ENCODE measurements at places on chromosomes 1 and 21.
A peak's percentile ranks its signal among the peaks of the same experiment; 100 is the strongest.

DNA sequence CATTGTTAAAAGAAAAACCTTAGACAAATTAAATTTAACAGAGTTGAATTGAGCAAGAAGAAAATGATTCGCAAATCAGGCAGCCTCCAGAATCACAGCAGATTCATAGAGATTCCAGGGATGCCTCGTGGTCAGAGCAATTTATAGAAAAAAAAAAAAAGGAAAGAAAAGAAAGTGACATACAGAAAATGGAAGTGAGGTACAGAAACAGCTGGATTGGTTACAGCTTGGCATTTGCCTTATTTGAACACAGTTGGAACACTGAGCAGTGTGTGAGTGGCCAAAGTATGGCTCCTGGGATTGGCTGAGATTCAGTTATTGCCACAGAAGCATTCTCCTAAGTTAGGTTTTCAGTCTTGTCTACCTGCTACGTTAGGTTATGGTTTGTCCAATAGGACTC is 9.1 kb upstream of the C21orf91 start:
- no peak for DNase-seq

DNA sequence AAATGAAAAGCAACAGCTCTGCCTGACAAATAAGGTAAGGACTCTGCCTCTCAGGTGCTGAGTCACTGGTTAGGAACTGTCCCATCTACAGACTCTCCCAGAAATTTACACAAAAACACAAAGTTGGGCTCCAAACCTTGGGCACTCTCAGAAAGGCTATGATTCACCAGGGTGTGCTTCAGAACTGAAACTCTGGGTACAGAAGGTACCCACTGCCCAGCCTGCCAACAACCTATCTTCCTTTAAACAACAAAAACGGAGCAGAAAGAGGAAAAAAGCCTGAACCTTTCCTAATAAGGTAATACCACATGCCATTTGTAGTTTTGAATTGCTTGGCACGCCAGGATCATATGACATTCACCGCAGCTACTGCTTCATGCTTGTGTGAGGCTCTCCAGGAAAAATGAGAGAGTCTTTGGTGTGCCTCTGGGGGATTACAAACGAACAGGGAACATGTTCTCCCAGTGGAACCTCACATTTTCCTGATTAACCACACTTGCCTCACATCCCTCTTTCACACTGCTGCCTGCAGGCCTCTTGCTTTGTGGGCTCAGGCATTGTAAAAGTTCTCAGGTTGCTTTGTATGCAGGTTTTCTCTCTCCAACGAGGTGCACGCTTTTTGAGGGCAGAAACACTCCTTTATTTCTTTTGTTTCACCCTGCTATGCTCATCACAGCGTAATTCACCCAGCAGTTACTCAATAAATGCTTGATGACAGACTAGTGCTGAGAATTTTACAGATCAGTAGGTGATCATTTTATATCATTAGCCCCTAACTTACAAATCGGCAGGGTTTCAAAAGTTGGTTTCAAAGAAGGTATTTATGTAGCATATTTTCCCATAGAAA is 65.1 kb downstream of the GADD45A start:
- no peak for DNase-seq

DNA sequence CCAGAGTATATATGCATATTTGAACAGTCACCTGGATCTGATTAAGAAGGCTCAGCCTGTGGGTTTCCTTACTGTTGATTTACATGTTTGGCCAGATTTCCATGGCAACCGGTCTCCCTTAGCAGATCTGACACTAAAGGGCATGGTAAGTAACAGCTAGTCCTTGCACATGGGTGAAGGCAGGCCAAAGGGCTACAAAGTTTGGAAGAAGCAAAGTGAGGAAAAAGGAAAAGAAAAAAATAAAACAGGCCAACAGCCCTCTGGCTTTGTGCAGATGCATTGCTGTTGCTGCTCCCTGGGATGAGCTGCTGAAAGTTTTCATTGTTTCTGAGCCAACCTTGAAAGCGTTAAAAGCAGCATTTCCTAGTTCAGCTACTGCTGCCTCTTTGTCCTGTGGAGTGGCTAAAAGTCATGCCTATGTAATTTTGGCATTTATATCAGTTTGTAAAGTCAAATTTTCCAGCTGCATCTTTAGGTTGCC is 176.5 kb upstream of the HOOK1 start:
- DNase-seq, result no peak

DNA sequence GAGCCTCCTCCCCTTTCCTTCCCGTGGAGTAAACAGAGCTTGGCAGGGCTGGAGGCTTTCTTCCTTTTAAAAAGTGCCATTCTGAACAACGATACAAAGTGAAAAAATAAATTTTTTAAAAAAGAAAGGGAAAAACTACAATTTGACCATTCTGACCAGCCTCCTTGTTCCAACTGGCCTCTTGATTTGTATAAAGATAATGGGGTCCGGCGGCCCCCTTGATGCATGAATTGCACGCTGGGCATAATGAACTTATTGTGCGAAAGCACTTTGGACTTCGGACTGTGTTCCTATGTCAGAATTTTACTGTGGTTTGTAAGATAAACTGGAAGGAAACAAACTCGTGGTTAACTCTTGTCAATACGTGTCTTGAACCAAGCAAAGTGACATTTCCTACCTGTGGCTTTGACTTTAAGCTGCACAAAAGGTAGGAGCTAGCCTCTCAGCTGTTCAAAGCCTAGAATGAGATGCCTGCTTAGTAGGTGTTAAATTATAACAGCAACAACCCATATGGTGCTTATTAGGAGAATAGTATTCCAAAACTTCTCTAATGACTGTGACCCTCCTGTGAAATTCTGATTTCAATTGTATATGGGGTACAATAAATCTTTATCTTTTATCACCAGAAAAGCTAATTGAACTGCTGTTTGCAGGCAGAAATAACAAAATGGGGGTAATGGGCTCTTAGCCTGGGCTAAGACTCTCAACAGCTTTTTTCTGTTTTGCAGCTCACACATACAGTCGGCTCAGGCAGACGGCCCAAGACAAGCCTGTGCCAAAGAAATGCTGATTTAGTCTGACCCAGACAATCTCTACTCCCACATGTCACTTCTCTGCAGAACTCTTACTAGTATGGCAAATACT is 9.3 kb downstream of the IRF2BP2 start:
- no peak for DNase-seq

GRCh38 chr1:31581821-31582810 is 5.8 kb downstream of the TINAGL1 start:
- DNase-seq, result no peak

- no peak for DNase-seq
These were observed 114.0 kb downstream of the GREM2 start for GRCh38 chr1:240497908-240498307.

GRCh38 chr1:74222701-74223100 is 12.5 kb upstream of the TNNI3K start:
- no peak for DNase-seq

DNA sequence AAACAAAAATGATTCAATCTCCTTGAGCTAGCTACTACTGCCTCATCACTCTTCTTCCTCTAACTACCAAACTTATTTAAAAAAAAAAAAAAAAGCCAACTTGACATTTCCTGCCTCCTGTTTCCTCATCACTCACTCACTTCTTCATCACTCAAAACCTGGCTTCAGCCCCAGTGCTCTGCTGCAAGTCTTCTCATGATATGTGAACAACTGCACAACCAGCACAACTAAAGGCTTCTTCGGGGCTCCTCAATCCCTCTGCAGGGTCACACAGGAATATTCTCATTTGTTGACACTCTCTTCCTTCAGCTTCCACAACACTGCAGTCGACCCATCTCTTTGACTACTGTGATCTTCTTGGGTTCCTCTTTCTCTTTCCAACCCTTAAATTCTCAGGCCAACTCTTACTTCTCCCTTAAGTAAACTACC is 7.6 kb downstream of the MTF1 start:
- DNase-seq, result no peak

DNA sequence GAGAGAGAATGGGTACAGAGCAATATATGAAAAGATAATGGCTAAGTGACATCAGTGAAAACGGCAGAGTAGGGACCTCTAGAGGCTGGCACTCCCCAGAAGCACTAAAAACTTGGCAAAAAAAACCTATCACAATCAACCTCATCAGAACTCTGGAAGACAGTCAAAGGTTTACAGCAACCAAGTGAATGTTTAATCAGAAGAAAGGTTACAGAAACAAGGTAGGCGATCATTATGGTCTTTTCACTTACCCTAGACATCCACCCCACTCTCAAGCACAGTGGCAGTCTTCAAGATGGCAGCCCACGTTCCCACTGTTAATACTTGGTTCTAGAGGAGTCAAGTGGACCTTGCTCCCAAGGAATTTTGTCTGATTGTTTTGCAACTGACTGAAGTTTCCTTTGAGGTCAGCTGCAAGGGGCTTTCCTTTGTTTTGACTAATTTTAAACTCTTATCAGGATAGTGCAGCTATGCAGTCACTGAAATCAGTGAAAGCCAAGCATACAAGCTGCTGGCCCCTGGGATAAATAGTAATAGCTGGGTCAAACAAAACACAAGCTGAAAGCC is 7.2 kb downstream of the KIFAP3 start:
- DNase-seq, result no peak

- DNase-seq, result no peak
These were observed 708 bp upstream of the ZNF362 start for GRCh38 chr1:33255347-33256220.

GRCh38 chr1:47450606-47451005 is 12.8 kb downstream of the FOXD2 start:
- DNase-seq, result no peak

DNA sequence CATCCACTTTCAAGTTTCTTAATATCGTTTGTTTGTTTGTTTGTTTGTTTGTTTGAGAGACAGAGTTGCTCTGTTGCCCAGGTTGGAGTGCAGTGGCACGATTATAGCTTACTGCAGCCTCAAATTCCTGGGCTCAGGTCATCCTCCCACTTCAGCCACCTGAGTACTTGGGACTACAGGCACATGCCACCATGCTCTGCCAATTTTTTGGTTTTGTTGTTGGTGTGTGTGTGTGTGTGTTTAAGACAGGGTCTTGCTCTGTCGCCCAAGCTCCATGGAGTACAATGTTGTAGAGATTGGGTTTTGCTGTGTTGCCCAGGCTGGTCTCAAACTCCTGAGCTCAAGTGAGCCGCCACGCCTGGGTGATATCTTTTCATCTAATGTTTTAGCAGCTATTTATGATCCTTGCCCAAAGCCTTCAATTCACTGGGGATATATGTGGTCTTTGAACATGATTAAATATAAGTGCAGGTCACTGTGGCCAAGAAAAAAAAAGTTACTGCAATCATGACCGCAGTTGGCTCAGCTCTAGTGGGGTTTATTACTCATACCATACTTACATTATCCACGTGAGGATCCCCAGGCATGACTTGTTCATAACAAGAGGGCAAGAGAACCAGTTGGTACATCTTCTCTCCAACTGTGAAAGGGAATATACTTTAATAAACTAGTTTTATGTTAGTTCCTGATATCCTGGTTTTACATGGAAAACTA is 8.0 kb downstream of the RRP1B start:
- DNase-seq, result peak; percentile 85

DNA sequence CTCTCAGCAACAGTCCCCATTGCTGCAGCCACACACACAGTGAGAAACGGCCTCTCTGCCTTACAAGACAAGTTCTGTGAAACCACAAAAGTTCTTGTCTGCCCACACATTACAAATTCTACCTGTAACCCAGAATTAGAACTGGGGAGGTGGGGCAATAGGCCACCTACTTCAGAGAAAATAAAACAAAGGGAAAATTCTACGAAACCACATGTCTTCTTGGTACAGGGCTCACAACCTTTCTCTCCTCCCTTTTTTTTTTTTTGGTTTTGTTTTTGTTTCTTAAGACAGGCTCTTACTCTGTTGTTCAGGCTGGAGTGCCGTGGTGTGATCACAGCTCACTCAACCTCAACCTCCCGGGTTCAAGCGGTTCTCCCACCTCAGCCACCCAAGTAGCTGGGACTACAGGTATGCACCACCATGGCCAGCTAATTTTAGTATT is 30.2 kb downstream of the LPAR3 start:
- no peak for DNase-seq

- no peak for DNase-seq
These were observed 345.2 kb downstream of the USP25 start for GRCh38 chr21:16074950-16075489.

DNA sequence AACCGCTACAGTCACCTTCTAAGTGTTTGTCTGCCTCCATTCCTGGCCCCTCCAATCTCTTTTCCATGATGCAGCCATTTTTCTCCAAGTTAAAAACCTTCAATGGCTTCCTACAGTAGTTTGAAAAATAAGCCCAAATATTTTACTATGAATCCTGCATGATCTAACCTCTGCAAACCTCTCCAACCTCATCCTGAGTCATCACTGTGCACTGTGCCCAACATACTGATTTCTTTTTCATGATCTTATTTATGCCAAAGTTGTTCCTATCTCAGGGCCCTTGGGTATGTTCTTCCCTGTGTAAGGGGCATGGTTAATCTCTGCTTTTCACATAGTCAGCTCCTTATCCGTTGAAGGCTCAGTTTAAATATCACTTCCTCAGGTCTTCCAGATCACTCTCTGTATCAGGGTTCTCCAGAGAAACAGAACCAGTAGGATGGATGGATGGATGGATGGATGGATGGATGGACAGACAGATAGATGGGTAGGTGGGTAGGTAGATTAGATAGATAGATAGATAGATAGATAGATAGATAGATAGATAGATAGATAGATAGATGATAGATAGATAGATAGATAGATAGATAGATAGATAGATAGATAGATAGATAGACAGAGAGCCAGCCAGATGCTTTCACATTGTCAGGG is 18.1 kb upstream of the PTPN14 start:
- DNase-seq, result no peak

DNA sequence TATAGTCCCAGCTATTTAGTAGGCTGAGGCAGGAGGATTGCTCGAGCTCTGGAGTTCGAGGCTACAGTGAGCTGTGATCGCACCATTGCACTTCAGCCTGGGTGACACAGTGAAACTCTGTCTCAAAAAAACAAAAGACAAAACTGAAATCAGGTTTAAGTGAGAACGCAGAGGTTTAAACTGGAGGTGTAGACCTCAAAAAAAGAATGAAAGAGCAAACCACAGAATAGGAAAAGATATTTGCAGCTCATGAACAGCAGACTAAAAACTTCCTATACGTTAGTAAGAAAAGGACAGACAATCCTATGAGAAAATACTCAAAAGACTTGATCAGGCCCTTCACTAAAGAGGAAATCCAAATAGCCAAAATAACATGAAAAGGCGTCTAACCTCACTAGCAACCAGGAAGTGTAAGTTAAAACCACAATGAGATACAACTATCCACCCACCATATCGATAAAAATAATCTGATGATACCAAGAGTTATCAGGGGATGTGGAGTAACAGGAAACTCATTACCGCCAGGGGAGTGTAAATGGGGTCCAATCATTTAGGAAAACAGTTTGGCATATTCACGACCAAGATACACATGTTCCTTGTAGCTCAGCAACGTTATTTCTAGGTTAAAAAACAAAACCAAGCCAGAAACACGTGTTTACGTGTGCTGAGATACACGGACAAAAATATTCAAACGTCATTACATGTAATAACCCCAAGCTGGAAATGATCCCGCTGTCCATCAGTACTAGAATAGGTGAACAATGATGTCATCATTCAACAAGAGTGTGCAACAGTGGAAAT is 9.8 kb downstream of the TNFRSF9 start:
- no peak for DNase-seq

- DNase-seq, result no peak
These were observed 37.0 kb upstream of the PDE9A start for GRCh38 chr21:42616446-42616845.

Measured in H54 (cell line).